NCI-H187 treated with DMSO at 0.1 percent for 48 hours (cell line): ENCODE measurements at places on chromosomes 1 and 21.

DNA sequence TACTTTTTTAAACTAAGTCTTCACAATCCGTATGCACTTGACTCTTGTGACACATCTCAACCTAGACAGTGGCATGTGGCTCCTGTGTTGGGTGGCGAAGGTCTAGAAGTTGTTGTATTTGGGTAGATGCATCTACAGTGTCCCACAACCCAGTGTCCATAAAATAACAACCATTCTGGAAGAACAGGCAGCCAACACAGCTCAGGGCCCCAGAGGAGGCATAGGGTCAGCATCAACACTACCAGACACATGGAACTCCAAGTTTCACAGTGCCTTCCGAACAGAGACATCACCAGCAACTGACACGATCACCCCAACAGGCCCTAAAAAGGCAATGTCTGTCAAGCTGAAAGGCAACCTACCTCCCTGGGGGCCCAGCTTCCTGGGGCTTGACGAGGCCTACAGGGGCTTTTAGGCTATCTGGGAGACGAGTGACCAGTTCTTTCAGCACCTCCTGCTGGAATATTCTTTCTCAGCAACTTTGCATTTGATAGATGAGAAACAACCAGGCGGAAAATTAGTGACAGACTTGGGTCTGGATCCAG is 5.6 kb downstream of the SH3BP5L start:
- no peak for DNase-seq

- no peak for DNase-seq
These were observed 4.6 kb upstream of the KCNA2 start for GRCh38 chr1:110610696-110611286.

DNA sequence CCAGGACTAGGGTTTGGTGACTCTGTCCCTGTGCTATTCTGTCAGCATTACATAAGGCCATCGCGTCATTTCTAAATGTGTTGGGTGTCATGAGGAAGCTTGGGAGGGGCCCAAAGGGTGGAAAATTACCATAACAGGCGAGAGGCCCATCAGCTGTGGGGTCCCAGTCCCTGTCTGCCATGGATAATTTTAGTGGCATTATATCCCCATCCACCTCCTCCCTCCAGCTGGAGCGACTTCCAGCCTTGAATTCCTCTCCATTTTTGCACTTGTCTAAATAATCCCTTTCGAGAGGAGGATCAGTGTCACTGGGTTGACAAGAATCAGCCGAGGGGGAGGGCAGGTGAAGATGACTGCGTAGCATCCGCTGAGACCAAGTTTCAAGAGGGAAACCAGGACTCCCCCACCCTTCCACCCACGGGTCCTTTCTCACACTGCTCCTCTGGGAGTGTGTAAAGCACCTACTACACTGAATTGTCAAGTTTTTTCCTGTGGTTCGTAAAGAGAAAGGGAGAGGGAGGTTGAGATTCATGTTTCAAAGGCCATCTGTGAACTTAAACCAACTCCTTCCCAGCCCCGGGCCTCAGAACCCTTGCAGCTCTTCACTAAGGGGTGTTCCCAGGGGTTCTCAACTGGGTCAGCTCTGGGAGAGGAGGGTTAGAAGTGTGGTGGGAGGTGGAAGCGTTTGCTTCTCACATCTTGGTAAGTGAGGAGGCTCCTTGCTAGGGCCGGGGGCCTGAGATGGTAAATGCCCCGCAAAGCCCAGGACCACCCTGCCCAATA is 29.2 kb downstream of the VASH2 start:
- DNase-seq: no peak

GRCh38 chr1:232428036-232428645 is 201.8 kb downstream of the SIPA1L2 start:
- DNase-seq: no peak

DNA sequence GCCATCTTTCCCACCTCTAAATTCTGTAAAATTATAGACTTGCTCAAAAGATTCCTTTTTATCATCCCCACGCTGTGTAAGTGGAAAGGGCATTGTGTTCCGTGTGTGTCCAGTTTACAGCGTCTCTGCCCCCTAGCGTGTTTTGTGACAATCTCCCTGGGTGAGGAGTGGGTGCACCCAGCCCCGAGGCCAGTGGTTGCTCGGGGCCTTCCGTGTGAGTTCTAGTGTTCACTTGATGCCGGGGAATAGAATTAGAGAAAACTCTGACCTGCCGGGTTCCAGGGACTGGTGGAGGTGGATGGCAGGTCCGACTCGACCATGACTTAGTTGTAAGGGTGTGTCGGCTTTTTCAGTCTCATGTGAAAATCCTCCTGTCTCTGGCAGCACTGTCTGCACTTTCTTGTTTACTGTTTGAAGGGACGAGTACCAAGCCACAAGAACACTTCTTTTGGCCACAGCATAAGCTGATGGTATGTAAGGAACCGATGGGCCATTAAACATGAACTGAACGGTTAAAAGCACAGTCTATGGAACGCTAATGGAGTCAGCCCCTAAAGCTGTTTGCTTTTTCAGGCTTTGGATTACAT is 61.9 kb downstream of the POFUT2 start:
- no peak for DNase-seq

GRCh38 chr1:111399792-111400610 is 27.5 kb downstream of the OVGP1 start:
- DNase-seq: no peak

DNA sequence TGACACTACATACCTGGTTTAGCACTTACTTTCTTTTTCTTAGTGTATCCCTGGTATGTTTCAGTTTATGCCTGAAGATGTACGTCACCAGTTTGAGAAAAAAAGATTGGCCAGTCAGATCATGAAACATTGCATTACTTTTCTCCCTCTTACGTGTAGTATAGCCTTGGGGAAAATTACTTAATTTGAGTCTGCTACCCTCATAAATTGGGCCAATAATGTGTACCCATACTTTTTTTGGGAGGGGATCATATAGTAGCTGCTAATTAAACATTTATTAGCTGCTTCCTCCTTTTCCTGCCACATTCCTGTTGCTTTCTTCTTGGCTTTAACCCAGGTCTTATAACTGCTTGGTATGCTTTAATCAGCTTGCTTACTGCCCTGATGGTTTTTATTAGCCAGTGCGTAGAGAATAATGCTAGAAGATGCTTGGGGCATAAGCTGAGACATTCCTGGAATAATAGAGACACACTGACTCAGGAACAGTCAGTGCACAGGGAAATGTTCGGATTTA is 32.1 kb downstream of the RABGAP1L start:
- DNase-seq: no peak

DNA sequence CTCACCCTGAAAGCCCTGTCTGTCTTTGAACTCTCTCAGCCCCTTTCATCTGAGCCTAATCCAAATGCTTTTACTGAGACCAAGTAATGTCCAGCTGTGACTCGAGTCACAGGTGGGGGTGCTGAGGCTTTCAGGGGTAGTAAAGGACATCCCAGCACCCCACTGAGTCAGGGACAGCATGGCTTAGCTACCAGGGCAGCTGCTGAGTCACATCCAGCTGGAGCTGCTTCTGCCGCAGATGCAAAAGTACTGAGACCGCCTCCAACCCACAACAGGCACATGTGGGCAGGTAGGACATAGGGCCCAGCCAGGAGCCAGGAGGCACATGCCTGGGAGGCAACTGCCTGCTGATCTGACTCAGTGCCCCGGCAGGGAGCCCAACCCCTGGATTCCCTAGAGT is 6.7 kb upstream of the VSIG8 start:
- no peak for DNase-seq

DNA sequence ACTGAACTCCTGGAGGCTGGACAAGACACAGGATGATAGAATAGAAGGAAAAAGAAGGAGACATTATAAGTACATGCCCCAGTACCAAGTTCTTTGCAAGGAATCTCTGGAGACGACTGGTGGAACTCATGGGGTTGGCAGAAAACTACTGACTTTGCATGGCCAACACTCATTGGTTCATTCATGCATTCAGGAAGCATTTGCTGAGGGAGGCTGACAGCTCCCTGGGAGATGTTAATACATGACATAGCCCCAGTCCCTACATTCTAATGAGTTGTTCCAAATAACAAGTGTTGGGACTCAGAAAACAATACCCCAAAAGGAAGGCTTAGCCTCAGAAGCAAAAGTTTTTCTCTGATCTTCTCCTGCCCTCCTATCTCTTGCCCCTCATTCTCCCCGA is 172.8 kb upstream of the IRF2BP2 start:
- DNase-seq: no peak

- no peak for DNase-seq
These were observed 19.2 kb upstream of the SLAMF1 start for GRCh38 chr1:160666079-160666442.

DNA sequence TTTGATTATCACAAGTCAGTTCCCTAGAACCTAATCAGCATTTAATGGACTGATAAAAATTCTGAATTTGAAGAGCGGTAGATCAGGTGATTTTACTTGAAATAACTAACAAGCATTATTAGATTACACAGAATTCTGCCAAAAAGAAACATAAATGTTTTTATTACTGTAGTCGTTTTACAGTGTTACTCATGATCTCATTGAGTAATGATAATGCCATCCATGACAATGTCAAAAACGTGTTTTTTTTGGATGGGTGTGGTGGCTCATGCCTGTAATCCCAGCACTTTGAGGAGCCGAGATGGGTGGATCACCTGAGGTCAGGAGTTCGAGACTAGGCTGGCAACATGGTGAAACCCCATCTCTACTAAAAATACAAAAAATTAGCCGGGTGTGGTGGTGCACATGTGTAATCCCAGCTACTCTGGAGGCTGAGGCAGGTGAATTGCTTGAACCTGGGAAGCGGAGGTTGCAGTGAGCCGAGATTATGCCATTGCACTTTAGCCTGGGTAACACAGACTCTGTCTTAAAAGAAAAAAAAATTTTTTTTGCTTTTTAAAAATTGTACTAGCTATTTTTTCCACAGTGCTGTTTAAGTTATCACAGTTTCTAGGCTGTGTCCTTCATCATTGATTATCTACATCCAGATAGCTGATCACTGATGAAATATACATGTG is 56.6 kb downstream of the LAMC1 start:
- no peak for DNase-seq

DNA sequence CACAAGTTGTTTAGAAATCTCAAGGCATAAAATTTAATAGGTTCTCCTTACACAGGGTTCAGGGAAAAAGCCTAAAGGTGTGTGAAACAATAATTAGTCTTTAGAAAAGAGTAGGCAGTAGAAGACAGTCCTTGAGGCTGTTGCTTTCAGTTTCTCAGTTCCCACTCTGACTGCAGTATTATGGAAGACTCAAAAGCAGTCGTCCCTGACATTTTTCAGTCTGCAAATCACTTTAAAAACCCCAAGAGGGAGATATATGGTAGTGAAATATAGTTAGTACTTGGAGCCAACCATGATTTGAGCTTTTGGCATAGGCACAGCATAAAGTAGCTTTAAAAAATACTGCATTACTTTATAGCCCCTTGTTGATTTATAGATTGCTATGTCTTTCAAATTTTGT is 299.7 kb downstream of the OLFM3 start:
- DNase-seq: no peak

GRCh38 chr1:190205713-190206112 is 272.0 kb downstream of the BRINP3 start:
- no peak for DNase-seq

DNA sequence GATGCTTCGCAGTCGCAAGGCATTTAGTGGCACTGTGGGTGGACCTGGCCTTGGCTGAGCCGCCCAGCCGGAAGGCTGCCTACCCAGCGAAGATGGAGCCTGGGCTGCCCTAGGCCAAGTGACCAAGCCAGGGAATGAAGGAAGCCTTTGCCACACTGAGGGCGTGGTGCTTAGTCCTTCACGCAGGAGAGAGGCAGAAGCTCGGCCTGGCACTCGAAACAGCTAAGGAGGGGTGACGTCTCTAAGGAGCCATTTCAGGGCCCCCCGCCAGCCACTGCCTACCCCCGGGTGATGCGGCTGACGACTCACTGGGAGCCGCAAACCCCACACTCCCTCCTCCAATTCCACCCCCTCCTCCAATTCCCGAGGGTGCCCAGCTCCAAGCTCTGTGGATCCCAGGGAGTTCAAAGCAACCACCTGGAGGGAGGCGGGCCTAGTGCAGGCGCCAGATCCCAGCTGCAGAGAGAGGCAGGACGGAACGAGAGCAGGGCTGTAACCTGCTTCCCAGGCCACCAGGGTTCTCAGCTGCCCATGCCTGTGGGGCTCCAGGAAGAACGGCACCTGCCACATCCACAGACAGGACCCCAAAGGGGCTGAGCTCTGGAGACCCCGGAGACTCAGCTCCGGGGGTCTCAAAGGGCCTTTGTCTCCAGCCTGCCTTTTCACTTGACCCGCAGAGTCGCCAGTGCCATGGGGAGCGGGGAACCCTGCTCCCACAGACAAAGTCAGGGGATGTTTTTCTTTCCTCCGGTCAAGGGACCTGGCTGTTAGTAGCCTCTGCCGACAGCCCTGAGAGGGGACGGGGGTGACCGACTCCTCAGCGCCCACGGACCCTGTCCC is 75.8 kb downstream of the ARHGEF16 start:
- no peak for DNase-seq

DNA sequence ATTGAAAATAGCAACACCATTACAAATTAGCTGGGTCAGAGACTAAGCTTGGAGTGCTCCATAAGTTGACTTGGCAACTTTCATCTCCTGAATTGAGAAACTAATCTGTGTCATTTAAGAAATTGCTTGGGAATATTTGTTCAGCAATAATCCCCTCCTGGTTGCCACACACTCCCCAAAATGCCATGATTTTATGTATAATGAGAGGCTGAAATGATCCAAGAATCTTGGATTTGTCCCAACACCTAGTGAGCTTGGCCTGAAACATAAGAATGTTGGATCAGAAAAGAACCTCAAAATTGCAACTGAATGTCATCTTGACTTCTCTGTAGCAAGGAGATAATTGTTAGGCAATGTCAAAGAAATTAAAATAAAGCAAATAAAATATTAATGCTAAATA is 805.9 kb upstream of the ADAMTS5 start:
- no peak for DNase-seq

DNA sequence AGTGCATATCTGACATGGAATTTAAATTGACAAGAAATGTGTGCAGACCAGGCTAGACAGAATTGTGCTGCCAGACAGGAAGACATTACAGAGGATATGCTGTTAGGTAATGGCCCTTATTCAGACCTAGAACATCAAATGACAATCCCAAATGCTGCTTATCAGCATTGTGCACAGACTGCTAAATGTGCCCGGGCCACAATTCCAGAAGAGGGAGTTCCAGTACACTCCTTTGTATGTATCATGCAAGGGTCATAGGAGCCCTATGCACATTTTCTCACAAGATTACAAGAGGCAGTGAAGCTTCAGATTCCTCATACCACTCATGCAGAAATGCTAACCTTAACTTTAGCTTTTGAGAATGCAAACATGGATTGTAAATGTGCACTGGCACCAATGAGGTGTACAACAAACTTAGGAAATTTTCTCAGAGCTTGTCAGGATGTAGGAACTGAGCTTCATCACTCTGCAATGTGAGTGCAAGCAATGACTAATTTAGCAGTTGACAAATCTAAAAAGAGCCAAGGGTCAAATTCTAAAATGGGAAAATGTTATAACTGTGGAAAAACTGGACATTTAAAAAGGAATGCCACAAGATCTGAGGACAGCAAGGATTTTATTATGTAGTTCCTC is 273.5 kb downstream of the COL11A1 start:
- DNase-seq: no peak

- no peak for DNase-seq
These were observed 93.9 kb upstream of the ADGRL4 start for GRCh38 chr1:79100385-79100784.
